Activated T-cell treated with anti-CD3 and anti-CD28 coated beads, Interleukin-2, amount 50 U/mL, for 1 hour (primary cell): ENCODE measurements at places on chromosomes 13 and 19.
A peak's percentile ranks its signal among the peaks of the same experiment; 100 is the strongest.

GRCh38 chr13:101915331-101915730 lies 462.9 kb downstream of the ITGBL1 start:
- no peak for DNase-seq

DNA sequence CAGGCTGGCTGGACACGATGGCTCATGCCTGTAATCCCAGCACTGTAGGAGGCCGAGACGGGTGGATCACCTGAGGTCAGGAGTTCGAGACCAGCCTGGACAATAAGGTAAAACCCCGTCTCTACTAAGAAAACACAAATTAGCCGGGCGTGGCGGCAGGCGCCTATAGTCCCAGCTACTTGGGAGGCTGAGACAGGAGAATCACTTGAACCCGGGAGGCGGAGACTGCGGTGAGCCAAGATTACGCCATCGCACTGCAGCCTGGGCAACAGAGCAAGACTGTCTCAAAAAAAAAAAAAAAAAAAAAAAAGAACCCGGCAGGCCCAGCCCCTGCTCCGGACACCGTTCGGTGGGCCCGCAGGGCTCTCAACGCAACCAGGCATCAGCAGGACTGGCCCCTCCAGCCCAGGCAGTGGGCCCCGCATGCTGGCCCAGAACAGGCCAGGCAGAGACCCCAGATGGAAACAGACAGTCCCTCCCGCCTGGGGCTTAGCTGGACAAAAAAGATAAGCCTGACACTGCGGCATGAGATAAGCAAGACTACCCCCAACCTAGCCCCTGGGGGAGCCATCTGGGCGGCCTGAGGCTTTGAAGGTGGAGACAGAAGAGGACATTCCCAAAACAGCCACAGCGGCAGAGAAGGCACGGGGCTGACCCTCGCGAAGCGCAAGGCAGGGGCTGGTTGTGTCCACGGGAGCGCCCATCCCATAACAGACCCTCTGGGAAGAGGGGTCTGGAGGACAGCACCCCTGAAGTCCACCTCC lies 11.6 kb downstream of the REXO1 start:
- DNase-seq, result no peak

GRCh38 chr13:106489849-106490568 lies 45.5 kb downstream of the EFNB2 start:
- no peak for DNase-seq

GRCh38 chr19:57689750-57690149 lies 8.0 kb downstream of the ZNF551 start:
- DNase-seq, result no peak

GRCh38 chr19:45638930-45639729 lies at the start of gene EML2:
TSS of gene EML2 (minus strand) at chr19:45639397. CDS start at chr19:45639376, 21 bp downstream.
- peak; percentile 64 for DNase-seq

DNA sequence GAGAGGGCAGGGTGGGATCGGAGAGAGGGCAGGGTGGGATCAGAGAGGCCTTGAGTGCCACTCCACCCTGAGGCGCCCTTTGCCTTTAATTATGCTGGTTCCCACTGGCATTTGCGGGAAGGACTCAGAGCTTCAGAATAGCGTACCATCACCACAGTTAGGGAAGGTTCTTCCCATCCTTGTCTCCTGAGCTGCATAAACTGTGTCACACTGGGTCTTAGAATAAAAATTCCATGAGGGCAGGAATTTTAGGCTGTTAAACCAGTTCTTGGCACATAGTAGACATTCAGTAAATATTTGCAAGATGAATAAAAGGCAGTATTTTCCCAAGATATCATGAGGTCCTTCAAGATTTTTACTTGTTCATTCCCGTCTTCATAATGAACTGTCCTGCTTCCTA lies 24.4 kb downstream of the PPP2R1A start:
- no peak for DNase-seq

- DNase-seq, result no peak
These were observed 4.4 kb upstream of the NOP53 start for GRCh38 chr19:47740866-47741519.

GRCh38 chr13:81012031-81012430 lies 671.1 kb upstream of the SPRY2 start:
- no peak for DNase-seq

DNA sequence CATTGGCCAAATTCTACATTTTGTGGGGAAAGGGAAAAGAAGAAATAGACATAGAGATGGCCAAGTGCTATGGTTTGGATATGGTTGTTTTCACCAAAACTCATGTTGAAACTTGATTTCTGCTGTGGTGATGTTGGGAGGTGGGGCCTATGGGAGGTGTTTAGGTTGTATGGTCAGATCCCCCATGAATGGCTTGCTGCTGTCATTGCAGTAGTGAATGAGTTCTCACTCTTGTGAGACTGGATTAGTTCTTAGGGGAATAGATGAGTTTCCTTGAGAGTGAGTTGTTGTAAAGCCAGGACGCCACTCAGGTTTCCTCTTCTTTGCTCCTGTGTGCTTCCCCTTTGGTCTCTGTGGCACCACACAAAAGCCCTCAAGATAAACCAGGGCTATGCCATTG lies 242.6 kb upstream of the RFC3 start:
- DNase-seq, result no peak

DNA sequence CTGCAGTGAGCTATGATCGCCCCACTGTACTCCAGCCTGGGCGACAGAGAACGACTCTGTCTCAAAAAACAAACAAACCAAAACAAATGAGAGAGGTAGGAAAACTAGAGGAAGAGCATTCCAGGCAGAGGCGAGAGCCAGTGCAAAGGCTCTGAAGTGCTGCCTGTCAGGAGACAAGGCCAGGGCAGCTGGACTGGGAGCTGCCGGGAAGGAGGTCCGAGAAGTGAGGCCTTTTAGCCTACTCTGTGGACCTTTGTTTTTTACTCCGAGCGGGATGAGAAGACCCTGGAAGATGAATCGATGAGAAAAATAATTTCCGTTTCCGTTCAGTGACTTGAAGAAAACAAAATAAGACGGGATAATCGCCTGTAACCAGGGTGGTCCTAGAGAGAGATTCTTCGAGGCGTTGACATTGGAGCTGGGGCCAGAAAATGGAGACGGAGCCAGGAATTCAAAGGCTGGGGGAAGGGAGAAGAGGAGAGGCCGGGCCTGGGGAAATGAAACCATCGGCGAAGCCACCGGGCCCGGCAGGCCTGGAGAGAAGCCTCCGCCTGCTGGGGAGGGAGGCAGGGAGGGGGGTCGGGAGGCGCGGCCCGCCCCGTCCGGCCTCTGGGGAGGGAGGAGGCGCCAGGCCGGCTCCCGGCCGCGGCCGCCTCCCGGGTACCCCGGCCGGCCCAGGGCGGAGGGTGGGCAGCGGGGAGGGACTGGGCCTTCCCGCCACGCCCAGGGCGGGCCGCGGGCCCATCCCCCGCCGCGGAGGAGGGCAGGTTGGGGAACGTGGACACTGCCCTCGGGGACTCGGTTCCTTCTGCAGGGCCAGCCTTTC lies 7.8 kb upstream of the SERTAD1 start:
- DNase-seq, result peak; percentile 57

GRCh38 chr19:29690842-29691241 lies 24.2 kb downstream of the C19orf12 start:
- DNase-seq, result no peak

DNA sequence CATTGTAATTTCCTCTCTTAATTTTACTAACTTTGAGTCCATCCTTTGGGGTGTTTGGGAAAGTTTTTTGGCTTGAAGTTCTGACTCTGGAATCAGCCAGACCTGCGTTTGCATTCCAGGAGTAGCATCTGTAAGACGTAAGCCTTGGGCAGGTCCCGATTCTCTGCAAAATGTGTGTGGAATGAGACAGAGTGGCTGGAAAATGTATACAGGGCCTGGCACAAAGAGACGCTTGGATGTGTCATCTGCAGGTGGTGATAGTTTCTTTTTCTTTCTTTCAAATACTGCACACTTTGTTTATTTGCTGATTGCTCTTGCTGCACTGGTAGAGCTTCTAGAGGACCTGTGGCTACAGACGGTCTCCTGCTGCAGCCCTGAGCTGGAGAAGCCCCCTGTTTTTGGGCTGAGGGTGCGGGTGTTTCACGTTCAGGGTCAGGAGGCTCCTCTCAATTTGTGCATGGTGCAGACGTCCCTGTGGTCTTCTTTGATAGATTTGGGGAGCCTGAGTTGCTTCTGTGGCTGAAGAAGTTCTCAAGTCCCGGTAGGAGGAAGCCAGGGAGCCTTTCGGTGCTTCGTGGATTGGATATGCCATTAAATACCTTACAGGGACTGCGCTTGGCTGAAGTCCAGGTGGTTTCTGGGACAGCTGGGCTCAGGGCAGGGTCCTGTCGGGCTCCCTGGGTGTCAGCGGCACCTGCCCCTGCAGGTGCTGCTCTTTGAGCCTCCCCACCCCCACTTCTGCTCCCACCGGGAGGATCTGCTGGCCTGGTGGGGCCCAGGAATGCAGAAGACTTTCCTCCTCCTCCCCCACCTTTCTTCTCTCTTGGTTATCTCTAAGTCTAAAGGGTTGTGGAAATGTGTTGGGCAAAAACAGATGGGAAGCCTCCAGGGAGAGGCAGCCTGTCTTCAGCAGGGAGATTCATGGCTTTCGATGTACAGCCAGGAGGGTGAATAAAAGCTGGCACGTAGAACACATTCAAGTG lies 44.0 kb upstream of the GAS6 start:
- DNase-seq, result no peak

DNA sequence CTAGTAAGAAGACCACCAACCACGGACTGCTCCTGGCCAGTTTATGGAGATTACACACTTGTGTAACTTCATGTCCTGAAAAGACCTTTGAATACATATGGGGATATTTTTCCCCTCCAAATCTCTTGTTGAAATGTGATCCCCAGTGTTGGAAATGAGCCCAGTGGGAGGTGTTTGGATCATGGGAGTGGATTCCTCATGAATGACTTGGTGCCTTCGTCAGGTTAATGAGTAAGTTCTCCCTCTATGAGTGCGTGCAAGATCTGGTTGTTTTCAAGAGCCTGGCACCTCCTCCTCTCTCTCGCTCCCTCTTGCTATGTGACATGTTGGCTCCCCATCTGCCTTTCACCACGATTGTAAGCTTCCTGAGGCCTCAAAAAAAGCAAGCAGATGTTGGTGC lies 769.0 kb upstream of the SLITRK1 start:
- no peak for DNase-seq

GRCh38 chr13:32261567-32261966 lies 53.6 kb downstream of the ZAR1L start:
- DNase-seq, result no peak
